ENCODE measurements at places on chromosomes 16 and 17.

GRCh38 chr16:77833921-77834634 lies 45.7 kb downstream of the VAT1L start:
- DNase-seq: peak; percentile 92

GRCh38 chr16:58948244-58948643 lies 214.1 kb upstream of the GOT2 start:
- DNase-seq: no peak

DNA sequence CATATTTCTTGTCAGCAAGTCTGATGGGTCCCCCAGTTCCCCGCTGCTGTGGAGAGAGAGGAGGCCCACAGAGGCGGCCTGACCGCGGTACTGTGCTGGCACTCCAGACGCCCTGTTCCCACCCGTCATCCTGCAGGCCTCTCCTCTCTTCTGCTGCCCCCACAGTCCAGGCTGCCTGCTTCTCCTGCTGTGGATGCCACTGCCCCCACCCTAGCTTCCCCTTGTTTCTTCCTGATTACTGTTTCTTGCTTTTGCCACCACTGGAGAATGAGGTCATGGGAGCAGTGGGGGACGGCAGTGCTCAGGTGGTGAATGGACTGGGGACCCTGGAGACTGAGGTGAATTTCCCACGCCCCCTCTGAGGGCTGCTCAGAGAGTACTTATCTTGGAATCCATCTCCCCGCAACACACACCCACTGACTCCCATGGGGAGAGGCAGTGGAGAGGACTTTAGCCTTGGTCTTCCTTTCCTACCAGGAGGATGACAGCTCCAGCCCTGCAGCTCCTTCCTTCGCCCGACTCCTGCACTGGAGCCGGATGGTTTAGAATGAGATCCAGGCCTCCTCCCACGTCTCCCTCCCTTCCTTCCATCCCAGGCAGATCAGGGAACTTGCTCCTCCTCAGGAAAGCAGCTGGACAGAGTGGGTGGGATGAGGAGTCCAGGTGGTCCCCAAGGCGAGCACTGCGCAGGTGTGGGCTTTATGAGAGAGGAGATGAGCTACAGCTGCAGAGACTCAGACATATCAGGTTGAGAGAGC lies 60.4 kb downstream of the PLXDC1 start:
- no peak for DNase-seq

DNA sequence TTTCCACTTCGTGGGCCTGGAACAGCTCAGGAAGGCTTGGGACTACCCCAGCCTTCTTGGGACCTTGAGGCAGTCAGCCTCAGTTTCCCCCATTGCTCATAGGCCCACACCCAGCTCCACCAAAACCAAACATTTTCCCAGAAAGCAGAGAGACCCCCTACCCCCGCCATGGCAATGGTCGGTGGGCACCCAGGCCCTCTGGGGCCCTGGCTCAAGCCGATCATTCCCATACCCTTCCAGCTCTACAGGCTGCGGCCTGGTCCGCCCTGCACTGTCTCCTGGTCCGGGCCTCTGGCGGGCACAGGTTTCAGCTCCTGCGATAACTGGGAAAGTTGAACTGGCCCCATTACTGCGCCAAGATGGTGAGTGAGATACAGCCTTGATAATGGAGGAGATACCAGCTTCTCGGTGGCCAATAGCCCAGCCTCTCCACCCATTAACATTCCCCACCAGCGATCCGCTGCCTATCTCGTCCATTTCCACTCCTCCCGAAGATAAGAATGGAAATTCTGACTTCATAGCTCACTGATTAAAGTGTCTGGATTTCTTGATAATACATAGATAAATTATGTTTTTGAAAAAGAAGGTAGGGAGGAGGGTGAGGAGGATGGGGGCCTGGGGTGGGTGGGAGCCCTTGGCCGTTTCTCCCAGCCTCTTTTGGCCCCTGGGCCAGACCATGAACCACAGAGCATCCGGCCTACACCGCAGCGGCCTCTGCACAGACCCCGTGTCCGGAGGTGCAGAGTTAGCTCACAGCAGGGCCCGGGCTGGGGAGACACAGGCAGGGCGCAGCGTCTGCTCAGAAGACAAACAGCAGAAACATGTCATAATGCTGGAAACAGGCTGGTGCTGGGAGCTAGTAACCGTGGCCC lies 11.6 kb downstream of the ZFPM1 start:
- DNase-seq: no peak

- DNase-seq: no peak
Observed at GRCh38 chr16:48373258-48374029, 11.8 kb downstream of the SIAH1 start.

DNA sequence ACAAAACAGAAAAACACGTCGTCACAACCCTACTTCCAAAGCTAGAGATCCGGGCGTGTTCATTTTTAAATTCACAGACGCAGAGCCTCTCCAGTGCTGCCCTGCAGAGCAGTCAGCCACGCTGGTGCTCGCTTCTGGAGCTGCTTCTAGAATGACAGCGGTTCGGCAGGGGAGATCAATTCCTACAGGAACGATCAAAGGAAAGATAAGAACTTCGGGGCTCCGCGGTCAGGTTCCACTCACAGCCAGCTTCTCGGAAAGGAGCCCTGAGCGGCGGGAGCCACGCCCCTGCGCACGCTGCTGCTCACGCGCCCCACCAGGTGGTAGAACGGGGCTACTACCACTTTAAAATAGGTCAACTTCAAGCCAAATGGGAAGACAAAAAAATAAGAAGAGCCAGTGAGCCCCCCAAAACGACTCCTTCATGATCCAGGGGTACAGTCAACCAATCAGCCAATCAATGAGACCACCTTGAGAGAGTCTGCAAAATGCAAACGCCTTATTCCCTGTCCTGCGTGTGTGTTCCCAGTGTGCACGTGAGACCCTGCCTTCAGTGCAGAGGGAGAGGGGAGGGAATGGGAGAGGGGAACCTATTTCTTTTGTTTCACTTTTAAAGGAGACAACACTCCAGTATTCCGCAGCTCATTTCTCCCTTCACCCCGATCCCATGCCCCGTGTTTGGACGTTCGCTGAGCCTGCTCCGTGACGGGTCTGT lies 209.7 kb downstream of the RBFOX3 start:
- peak; percentile 34 for DNase-seq

DNA sequence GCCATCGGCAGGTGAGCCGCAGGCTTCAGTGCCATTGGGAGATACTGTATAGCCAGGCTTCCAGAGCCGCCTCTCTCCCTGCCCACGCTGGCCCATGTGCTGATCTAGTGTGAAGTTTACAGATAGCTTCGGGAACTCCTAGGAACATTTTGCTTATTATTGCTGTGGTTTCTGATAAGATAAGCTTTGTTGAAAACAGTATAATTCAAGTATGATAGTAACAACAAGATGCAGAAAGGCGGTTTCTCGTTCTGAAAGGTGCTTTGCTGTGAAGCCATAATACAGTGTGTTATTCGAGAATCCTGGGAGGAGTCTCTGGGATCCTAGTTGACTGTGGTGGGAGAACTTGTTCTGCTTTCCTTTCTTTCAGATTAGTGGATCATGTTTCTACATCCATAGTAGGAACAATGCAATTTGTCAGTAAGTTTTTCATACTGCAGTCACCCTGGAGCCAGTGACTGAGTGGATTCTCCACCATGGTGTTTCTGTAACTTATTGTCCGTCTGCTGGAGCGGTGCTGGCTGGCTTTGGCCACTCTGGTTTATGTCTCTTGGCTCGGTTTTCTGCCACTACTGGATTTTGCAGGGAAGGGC lies 31.5 kb downstream of the RAB11FIP3 start:
- DNase-seq: peak; percentile 24

- DNase-seq: peak; percentile 31
Observed at GRCh38 chr16:67082891-67083290, 26.9 kb upstream of the PHAF1 start.

- DNase-seq: no peak
Observed at GRCh38 chr16:81516478-81517149, 72.0 kb downstream of the CMIP start.

DNA sequence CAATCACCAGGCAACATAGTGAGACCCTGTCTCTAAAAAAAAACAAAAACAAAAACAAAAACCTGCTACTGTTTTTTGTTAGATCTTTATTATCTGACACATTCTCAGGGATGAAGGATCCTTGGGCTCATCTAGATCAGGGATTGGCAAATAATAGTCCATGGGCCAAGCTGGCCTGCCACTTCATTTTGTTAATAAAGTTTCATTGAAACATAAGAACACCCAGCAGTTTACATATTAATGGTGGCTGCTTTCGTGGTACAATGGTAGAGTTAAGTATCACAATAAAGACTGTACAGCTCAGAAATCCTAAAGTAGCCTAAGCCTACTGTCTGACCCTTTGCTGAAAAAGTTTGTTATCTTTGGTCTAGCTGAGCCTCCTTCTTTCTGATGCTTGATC lies 32.9 kb upstream of the CLEC18A start:
- peak; percentile 28 for DNase-seq

DNA sequence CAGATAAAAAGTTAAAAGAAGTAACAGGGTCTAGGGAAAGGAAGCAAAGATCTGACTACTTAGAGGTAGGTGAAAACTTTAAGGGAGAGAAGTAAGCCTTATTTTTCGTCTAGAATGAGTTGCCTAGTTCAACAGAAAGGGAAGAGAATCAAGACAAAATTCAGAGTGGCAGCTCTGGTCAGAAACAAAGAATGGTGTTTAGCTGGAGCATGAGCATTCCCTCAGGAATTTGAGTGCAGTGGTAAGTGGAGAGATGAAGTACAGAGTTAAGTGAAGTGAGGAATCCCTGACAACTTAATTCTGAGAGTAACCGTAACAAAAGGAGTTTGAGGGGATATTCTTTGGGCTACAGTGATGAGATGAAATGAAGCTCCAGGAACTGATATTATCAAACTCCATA lies 11.5 kb downstream of the SMG6 start:
- DNase-seq: peak; percentile 26

DNA sequence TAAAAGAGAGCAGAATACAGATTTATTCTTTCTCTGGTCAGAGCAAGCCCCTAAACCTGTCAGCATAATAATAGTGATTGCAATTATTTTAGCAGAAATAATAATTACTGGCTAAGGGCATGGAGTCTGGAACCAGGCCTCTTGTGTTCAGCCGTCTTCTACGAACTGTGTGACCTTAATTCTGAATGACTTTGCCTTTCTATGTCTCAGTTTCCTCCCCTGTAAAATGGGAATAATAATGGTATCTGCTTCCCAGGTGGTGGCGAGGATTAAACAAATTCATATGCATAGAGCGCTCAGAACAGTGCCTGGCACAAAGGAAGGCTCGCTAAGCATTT lies 33.4 kb downstream of the RAB11FIP4 start:
- no peak for DNase-seq

DNA sequence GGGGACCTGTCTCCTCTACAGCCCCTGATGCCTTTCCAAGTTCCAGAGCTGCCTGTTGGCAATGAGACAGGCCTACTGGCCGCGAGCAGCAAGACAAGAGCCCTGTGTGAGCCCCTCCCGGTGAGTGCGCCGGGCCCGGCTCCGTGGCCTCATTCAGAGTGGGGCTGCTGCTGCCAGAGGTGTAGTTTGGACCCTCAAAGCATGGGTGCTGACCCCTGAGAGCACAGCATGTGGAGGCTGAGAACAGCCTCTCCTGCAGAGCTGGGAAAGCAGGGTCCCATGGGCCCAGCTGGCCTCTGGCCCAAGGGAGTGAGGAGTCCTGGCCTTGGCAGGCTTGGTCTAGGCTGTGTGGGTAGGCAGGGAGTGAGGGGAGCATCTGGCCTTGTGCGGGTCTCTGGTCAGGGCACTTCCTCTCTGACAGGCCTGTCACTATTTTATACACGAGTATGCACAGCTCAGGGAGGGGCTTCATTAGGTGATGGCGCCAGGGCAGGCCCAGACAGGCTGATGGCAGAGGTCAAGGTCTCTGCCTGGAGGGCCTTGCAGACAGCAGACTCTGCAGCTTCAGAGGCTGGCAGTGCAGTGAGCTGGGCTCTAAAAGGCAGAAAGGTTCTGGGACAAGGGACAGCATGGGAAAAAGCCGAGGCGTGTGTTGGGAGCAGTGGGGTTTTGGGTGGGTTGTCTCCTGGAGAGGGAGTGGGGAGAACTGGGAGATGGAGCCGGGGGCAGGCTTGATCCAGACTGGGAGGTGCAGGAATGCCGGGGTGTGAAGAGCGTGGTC lies 43.4 kb downstream of the ADCY7 start:
- DNase-seq: no peak

GRCh38 chr16:9311303-9311954 lies 220.0 kb downstream of the HAPSTR1 start:
- DNase-seq: no peak

GRCh38 chr16:85221771-85222154 lies 109.5 kb upstream of the CIBAR2 start:
- no peak for DNase-seq

DNA sequence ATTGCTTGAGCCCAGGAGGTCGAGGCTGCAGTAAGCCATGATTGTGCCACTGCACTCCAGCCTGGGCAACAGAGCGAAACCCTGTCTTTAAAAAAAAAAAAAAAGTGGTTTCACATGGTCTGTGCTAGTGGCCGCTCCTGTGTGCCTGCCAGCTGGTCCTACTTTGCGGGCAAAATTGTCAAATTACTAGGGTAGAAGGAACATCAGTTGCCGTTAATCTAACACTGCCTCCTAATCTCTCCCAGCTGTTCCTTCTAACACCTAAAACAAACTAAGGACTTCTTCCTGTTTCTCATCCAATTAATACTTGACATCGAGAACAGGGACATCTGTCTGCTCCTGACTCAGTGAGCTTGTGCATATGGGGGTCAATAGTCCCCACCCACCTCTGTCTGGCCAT lies 23.9 kb downstream of the TMEM11 start:
- DNase-seq: no peak

- DNase-seq: peak; percentile 68
Observed at GRCh38 chr17:48546924-48547807, 2.3 kb upstream of the HOXB2 start.

DNA sequence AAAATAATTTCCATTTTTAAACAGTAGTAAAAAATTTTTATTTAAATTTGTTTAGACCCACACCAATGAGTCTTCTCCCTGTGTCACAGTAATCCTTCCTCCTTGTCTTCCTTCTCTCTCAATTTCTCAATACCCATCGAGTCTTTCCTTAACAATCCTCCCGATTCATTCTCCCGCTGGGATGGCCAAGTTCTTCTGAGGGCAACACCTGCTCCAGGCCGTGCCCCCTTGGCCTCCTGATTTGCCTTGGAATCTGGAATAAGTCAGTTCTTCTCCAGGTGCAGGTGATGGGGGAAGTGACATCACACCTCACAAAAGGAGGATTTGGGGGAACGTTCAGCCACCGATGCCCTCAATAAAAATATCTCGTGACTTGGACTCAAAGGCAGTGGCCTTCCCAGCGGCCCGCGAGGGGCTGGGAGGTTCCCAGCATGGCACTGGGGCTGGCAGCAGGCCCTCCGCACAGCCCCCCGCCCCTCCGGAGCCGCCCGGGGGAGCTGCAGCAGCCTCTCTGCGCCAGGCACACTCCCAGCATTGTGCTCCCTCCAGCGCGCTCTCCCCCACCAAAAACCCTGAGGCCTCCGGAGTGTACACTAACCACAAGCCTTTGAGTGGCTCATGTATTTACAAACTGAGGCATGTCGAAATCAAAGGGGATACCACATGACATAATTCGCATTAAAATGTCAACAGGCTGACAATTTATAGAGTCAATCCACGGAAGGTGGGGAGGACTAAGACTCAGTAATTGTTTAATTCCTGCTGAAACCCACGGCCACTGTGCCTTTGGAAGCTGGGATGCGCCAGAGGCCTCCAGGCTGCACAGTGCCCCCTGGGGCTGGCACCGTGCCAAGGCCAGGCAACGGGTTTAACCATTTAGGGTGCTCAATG lies 120.5 kb downstream of the ZFHX3 start:
- peak; percentile 96 for DNase-seq
